ENCODE measurements at places on chromosomes 12 and 14.

- no peak for DNase-seq
Observed at GRCh38 chr12:59365133-59365532, 230.7 kb upstream of the SLC16A7 start.

DNA sequence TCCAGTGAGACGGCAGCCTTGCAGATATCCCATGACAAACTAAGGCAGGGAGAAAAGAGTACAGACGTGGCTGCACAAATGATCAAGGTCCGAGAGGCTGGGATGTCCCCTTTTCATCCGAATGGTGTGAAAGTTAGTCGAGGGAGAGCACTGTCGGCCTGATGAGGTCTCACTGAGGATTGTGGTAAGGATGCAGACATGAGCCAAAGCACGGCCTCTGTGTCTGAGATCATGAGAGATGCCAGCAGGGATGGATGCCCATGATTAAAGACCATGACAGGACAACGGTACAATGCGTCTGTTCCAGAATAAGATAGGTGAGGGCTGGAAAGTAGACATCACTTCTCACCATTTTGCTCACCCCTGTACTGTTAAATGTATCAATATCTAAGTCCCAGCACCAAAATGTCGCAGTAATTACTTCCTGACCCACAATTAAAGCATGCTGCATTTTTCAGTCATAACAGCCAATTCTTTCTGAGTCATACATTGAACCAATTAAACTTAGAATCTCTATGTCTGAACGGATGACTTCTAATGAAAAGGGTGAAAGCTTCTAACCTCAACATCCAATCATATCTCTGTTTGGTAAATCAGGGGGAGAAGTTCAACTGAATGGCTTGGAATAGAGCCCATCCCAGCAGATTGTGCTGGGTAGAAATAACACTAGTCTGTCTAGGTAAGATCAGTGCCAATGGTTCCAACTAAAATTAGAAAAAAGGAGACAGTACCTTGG is 249.6 kb upstream of the SOX5 start:
- DNase-seq = no peak

GRCh38 chr12:96063046-96063445 is 27.7 kb upstream of the LTA4H start:
- no peak for DNase-seq

GRCh38 chr12:19186722-19187661 is 57.5 kb downstream of the PLEKHA5 start:
- DNase-seq = no peak

- DNase-seq = no peak
Observed at GRCh38 chr12:122295877-122296276, 29.6 kb upstream of the VPS33A start.
